M059J (cell line): ENCODE measurements at places on chromosomes 6 and 20. TPM values are rescaled to one million over a fixed set of nuclear protein-coding genes. Genes with fewer than 3 reads are reported as not detected.

DNA sequence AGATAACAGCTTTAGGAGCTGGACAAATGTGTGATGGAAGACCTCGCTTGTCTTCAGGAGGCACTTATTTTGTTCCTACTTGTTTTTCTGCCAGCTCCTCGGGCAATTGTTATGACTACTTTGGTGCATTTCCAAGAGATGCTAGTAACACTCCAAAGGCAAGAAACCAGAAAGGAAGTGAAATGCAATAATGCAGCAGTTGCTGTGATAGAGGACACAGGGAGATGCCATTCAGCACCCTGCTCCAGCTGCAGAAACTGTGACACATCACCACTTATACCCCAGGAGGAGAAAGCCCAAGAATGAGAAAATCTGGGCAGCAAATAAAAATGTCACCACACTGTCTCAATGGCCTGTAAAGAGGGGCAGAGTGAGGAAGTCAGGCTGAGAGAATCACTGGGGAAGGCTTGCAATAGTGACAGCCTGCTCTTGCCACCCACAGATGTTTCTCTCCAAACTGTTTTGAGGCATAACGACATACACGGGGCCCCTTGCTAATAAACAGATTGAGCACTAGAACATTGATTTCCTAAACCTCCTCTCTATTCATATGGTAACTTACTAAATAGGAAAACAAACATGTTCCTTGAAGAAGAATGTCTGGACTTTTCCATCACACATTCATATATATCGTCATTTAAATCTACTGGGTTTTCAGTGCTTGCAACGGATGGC, 231.0 kb upstream of the PRND start:
- peak; percentile 93 for DNase-seq

WTAP gene
- 79.6 and 106 TPM in 2 replicates for total RNA-seq

DNA sequence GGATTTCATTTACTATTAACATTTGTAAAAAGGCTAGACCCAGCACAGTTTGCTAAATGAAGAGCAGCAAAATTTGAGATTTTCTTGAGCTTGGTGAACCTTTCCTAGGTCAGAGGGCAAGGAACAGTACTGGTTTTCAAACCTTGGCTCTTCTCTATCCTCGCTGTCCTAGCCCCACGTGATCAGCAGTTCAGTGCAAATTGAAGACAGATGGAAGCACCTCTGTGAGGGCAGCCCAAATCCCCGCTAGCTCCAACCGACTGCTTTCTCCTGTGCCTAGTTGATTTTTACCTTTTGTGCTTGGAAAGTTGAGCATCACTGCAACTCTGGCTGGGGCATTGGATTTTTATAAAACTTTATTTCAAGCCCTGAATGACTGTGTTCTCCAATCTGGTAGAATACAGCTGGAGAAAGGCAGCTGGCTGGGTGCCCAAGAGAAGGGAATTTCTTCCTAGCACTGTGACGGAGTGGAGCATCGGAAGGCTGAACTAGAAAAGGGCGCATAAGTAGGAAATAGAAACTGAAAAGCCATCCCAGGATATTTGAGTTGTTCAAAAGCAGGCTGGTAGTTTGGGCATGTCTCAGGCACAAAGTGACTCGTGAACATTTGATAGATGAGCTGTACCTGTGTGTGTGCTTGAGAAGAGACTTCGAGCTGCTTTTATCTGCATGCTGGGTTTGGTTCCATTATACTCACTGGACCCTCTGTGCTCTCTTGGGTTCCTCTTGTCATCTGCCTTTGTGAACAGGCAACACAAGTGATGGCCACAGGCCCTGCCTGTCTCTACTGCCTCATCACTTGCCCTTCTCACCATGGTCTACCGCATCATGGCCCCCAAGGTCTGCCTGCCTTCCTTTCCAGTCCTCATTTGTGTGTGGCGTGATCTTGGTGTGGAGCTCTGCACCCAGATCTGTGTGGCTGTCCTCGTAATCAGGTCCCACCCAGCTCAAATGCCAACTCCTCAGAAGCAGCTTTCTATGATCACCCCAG, 2.3 kb downstream of the RNF114 start:
- DNase-seq = peak; percentile 49

DNA sequence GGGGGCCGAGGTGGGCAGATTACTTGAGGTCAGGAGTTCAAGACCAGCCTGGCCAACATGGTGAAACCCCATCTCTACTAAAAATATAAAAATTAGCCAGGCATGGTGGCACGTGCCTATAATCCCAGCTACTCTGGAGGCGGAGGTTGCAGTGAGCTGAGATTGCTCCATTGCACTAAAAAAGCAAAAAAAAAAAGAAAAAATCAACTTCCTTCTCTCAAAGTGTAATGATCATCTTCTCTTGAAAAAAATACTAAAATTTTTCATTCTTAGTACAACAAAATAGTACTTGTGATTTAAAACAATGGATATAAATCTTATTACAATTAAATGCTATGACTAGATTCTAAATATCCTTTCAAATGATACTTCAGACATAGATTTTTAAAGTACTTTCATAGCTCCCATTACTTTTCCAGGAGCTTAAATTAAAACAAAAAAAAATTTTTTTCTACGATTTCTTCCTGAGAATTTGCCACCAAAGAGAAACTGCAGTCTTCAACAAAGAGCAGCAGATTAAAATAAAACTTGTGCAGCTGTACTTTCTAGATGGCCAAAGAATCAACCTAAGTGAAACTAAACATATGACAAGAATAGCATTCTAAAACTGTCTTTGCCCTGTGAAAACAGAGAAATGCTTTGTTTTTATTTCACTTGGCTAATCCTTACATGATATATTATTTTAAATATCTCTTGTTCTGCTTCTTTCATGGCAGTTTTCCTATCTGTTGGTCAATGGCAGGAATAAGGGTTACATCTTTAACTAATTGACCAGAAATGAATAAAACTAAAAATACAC, 75.2 kb downstream of the MAP3K5 start:
- DNase-seq = no peak

- DNase-seq = peak; percentile 20
Measured at GRCh38 chr6:138289739-138290138, 71.4 kb upstream of the PBOV1 start.

DNA sequence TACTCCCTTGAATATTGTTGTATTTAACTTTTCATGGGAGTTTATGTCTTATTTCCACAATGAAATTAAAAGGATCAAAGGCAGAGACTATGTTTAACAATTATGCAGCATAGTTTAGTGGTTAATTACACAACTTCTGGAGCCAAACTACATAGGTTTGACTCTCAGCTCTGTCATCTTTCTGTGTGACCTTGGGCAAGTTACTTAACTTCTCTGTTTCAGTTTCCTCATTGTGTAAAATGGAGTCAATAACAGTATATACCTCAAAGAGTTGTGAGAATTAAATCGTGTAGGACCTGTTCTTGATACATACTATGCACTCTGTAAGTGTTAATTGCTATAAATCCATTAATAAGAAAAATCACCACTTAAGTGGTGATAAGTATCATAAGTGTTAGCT, 48.3 kb downstream of the BTBD9 start:
- DNase-seq = no peak

HSF2 gene
- 37.9 and 47.2 TPM in 2 replicates for total RNA-seq

MACROD2 gene
- total RNA-seq = 0.44 and 1.8 TPM in 2 replicates

CTAGE9 gene
- 0.27 TPM in 1 of 2 replicates, not detected in the other for total RNA-seq

HCRTR2 gene
- 0.15 TPM in 1 of 2 replicates, not detected in the other for total RNA-seq

DNA sequence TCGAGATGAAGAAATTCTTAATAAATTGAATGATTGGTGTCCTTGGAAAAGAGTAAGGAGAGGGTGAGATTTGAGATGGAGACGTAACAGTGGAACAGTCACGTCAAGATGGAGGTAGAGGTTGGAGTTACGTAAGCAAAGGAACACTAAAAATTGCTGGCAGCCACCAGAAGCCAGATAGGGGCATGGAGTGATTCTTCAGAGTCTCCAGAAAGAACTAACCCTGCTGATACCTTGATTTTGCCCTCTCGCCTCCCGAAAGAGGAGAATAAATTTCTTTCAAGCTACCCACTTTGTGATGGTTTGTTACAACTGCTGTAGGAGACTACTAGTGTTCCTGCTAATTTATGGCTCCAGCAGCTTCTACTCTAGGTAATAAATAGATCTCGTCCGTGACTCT, 17.6 kb downstream of the CD2AP start:
- no peak for DNase-seq

ELOVL4 gene
- total RNA-seq = 2.4 and 4.0 TPM in 2 replicates

- DNase-seq = peak; percentile 26
Measured at GRCh38 chr6:21137700-21138335, 455.7 kb upstream of the SOX4 start.

- DNase-seq = no peak
Measured at GRCh38 chr20:14830466-14830865, 493.1 kb upstream of the FLRT3 start.

DNA sequence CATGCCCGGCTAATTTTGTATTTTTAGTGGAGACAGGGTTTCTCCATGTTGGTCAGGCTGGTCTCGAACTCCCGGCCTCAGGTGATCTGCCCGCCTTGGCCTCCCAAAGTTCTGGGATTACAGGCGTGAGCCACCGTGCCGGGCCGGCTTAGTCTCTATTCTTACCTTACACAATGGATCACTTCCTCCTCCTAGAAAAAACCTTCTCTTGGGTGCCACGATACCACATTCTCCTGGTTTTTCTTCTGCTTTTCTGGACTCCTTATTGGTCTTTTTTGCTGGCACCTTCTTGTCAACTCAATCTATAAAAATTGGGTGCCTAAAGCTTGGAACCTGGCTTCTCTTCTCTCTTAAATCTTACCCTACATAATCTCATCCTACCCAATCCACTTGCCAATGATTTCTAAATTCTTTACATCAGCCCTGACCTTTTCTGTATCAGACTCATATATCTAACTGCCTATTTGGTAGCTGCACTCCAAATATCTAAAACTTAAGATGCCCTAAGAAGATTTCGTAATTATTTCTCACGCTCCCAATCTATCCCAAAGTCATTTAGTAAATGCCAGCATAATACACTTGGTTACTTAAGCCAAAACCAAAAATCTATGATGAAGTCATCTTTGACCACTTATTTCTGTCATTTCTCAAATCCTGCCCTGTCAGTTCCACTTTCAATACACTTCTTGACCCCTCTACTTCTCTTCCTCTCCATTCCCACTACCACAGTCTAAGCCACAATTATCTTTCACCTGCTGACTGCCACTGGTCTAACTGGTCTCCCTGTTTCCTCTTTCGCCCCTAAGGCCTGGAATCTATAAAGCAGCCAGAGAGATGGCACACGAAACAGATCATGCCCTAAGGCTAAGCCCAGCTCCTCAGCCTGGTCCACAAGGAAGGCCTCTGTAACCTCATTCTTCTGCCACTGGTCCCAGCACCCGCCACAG, 43.2 kb downstream of the ELMO2 start:
- no peak for DNase-seq

- DNase-seq = no peak
Measured at GRCh38 chr6:110596354-110596753, 119.9 kb upstream of the SLC22A16 start.

DNA sequence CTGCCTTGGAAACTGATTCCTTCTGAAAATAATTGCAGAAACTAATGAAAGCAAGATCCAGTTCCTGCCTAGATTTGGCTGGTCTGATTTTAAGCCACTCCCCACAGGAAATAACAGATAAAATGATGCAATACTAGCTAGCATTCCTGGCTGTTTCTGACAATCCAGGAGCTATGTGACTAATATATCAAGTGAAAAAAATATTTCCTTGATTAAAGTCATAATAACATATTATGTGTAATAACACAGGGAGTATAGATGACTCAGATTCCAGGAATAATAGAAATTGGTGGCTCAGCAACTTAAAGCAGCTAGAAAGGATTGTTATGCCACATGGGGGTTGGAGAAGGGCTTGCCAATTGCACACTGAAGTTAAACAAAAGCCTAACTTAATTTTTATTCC, 182.7 kb upstream of the SALL4 start:
- peak; percentile 97 for DNase-seq

GRCh38 chr6:19999319-20000191, 162.4 kb downstream of the ID4 start:
- DNase-seq = peak; percentile 68

- DNase-seq = no peak
Measured at GRCh38 chr20:14948416-14948815, 611.0 kb upstream of the FLRT3 start.

DNA sequence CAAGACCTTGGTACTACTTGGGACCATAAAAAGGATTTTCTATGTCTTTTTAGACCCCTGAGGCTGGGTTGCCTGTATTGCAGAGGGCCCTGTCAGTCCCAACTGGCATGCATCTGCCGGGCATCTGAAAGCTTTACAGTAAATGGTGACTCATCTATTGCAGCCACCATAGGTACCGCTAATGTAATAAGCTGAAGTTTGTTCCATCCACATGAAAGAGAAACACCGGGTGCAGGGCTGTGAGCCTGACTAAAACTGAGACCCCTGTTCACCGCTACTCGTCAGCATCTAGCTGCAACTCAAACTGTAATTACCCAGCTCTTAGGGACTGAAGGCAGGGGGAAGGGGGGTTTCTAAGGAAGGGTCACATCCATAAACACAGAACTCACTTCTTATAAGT, 49.5 kb downstream of the TRERF1 start:
- peak; percentile 55 for DNase-seq

UNC93A gene
- not detected in 2 replicates for total RNA-seq

DNA sequence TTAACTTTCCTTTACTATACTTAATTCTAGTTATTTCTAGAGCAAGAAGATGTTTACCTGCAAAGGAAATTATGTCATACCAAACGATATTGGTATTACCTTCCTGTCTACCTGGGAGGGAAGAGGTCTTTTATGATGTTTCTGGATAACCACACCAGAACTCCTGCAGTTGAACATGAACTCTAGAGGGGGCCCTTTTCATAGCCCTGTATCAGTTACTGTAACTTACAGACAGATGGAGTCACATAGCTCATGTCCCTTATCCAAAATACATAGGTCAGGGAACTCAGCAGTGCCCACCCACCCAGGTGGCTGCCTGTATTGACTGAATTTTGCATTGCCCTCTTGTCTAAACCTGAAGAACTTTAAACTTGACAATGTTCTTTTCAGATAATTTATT, 35.1 kb upstream of the MYL9 start:
- DNase-seq = peak; percentile 30

ULBP2 gene
- total RNA-seq = 75.7 and 88.8 TPM in 2 replicates

SEMG1 gene
- total RNA-seq = not detected in 2 replicates

- peak; percentile 47 for DNase-seq
Measured at GRCh38 chr20:64151633-64152530, 12.4 kb upstream of the MYT1 start.

DNA sequence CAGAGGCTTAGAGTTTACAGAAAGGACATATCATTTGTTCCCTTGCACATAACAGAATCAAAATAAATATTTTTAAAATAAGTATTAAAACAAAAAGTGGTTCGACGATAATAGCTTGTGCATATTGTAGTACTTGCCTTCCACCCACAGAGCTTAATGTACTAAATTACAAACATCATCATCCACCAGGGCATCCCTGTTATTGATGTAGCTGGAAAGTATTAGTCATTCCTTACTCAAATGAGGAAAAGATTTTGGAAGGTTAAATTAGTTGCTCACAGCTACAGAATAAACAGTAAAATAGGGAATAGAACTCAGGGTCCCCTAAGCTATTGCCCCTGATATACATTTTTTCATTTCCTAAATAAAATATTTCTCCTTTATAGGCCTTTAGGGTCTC, 150.3 kb downstream of the PTPRK start:
- peak; percentile 80 for DNase-seq

GRCh38 chr6:67633058-67633457, 1002.0 kb upstream of the ADGRB3 start:
- no peak for DNase-seq
